ENCODE measurements at places on chromosomes 2 and 18.

- no peak for DNase-seq
Observed at GRCh38 chr2:74756356-74756890, 77.5 kb upstream of the HK2 start.

GRCh38 chr18:71597219-71597618, 946.9 kb downstream of the CBLN2 start:
- DNase-seq = no peak

DNA sequence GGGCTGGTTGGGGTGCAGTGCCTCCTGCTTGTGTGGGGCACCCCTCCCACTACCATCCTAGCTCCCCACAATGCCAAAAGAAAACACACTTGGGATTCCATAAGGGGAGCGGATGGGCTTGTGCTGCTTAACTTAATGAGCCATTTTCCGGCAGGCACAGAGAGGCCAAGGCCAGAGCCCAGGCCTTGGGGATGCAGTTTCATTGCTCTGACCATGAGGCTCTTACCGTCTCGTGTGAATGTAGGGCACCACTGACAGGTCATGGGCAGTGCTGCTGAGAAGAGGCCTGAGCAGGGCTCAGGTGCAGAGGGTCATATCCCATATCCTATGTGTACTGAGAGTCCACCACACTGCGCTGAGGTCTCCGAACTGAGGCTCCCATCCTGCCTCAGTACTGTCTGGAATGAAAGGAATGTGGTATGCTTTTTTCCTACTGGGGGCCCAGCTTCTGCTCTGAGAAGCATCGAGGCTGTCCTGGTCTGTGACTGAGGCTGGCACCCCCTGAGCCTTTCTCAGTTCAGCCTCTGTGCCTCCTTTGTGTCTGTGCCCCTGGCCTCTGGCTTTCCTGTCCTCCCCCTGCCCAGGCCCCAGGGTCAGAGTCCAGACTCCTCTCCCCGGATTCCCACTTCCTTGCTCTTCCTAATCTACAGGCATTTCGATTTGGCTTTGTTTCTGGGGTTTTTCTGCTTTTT, 45.2 kb upstream of the MAPRE3 start:
- DNase-seq = no peak

GRCh38 chr2:211390536-211391188, 834.3 kb downstream of the CPS1 start:
- DNase-seq = no peak

- DNase-seq = peak; percentile 24
Observed at GRCh38 chr2:106990297-106990696, 104.3 kb upstream of the ST6GAL2 start.

- DNase-seq = no peak
Observed at GRCh38 chr2:168286535-168286934, 39.1 kb upstream of the STK39 start.

GRCh38 chr2:105776560-105776928, 31.8 kb downstream of the NCK2 start:
- DNase-seq = no peak

GRCh38 chr18:24366328-24366727, 31.3 kb downstream of the OSBPL1A start:
- DNase-seq = no peak

GRCh38 chr2:139293992-139294548, 513.9 kb upstream of the NXPH2 start:
- DNase-seq = no peak

GRCh38 chr2:237473878-237474441, 13.1 kb upstream of the MLPH start:
- no peak for DNase-seq

DNA sequence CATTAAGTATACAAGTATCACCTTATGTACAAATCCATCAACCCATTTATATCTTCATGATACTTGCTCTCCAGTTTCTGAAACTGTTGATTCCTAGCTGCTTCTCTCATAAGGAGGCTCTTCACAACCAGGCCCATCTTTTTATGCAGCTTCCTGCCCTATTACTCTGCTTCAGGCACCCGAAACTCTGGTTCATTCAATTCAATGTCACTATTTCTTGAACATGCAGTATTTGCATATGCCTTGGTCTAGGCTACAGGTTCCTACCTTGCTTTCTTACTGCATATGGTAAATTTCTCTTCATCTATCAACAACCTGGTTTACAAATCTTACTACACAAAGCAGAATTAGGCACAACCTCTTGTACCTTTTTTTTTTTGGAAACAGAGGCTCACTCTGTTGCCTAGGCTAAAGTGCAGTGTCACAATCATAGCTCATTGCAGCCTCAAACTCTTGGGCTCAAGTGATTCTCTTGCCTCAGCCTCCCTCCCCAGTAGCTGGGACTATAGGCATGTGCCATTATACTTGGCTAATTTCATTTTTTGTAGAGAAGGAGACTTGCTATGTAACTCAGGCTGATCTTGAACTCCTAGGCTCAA, 2.7 kb upstream of the CDKL4 start:
- no peak for DNase-seq

GRCh38 chr2:73920577-73921545, 5.8 kb upstream of the DGUOK start:
- no peak for DNase-seq

DNA sequence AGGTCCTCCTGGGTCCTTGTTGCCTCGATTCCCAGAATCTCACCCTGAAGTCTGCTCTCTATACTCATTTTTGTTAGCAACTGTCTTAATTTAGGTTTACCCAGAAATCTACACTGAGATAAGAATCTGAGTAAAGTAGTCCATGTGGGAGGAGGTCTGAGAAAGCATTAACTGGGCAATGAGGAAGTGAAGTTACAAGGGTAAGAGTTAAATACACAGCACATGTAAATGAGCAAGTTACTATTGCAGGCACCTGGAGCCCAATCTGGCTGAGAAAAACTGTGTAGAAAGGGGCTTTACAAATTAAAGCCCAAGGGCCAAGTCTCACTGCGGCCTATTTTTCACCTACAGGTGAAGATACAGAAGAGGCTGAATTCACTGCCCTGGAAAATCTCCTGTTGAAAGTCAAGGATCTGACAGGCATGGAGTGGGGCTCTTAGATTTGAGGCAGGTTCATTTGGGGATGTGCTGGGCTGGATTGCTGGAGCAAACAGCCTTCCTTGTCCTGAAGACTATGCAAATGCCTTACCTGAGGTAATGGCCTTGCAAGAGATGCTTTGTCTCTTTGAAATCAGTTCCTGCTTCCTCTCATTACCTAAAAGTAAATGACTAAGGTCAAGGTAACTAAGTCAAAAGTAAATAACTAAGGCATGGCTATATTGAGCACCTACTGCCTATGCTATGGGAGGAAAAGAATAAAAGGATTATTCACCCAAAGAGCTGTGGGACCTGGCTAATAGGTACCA, 84.4 kb upstream of the DYNAP start:
- no peak for DNase-seq

DNA sequence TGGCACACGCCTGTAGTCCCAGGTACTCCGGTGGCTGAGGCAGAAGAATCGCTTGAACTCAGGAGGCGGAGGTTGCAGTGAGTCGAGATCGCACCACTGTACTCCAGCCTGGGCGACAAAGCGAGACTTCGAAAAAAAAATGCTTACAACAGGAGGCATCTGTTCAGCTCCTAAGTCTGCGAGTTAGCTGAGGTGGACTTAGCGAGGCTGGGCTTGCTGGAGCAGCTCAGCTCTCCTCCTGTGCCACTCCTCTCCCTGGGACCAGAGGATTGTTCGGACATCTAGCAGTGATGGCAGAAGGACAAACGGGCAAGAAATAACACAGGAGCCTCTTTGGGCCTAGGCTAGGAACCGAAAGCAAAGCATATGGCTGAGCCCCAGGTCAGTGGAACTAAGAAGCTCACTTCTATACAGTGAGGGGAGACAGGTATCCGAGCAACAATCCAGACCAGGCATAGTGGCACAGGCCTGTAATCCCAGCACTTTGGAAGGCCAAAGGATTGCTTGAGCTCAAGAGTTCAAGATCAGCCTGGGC, 260.1 kb downstream of the GLI2 start:
- DNase-seq = no peak

DNA sequence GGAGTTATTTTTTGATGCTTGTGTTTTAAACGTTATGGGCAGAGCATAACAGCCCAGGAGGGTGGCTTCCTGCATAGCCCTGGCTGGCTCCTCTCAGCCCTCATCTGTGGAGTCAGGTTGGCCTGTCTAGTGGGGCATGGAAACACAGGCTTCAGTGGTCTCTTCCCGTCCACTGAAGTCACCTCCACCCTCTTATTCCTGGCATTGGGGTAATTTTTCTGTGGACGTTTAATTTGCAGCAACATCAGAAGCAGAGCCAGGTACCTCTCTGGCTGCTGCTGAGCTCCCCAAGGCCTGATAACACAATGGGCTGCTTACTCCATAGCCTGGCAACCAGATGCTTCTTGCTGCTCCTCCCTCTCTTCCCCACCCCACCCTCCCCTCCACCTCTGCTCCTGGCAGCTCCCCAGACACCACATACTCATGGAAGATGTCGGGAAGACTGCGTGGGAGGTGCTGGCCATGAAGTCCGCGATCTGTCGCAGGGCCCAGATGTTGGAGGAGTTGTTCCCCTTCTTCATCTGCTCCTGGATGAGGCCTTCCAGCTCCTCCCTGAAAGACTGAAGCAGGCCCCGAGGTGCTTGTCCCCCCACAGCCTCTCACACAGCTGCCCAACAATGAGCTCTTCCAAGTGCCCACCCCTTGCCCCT, 64.0 kb downstream of the ADD2 start:
- DNase-seq = no peak

DNA sequence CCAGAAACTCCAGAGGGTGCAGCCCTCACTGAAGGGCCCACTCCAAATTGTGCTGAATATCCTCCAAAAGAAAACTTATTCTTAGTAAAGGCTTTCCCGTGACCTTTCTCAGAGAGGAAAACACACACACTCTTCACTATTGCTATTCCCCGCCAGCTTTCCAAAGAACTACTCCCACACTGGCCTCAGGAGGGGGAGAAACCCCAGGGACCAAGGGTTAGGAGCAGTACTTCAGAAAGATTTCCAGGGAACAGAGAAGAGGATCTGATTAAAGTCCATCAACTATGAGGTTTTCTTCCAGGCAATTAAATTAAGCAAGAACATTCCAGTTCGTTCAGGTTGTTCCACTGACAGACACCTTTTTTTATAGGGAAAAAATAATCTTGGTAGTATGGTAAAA, 150.2 kb downstream of the TTC32 start:
- DNase-seq = no peak

Data from brain pericyte (primary cell).